ENCODE measurements at places on chromosomes 1 and 21.

- no peak for DNase-seq
Measured at GRCh38 chr1:167289966-167290365, 69.3 kb downstream of the POU2F1 start.

GRCh38 chr1:20621012-20621411 is 12.2 kb upstream of the PINK1 start:
- DNase-seq = no peak

GRCh38 chr1:241518476-241519307 is 863 bp downstream of the FH start:
- no peak for DNase-seq

- no peak for DNase-seq
Measured at GRCh38 chr1:99017655-99018054, 13.0 kb upstream of the PLPPR5 start.

DNA sequence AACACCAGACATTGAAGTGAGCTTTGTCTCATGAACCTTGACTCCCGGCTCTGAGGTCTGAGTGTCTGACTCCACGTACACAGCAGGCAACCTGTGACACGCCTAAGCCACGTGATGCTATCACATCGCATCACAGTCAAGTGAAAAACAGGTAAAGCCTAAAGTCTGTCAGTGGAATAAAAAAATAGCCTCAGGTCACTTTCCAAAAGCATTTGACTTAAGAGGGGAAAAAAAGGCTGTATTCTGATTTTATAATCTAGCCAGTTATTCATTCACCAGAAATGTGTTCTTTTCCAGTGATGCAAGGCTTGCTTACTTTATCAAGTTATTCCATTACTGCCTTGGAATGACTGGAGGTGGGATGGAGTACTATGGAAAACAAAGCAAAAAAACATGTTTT is 163.2 kb upstream of the HMCN1 start:
- DNase-seq = no peak
